ENCODE measurements at places on chromosomes 1 and 21.
A peak's percentile ranks its signal among the peaks of the same experiment; 100 is the strongest.

DNA sequence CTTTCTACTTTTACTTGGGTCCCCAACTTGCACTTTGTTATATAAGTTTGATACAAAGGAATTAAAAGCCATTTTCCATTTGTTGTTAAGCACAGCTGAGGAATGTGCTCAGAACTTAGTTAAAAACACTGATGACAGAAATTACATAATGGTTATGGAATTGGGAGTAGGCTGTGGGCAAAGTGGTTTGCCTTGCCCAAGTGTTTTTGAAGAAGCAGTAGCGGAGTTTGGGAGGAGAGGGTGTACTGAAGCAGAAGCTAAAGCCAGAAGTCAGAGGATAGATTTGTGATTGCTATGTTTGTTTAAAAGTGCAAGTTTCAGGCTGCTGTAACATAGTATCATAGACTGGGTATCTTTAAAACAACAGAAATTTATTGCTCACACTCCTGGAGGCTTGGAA is 391.8 kb downstream of the DUSP10 start:
- DNase-seq: no peak

- no peak for DNase-seq
These were observed 33.9 kb downstream of the SPSB1 start for GRCh38 chr1:9326596-9326995.

DNA sequence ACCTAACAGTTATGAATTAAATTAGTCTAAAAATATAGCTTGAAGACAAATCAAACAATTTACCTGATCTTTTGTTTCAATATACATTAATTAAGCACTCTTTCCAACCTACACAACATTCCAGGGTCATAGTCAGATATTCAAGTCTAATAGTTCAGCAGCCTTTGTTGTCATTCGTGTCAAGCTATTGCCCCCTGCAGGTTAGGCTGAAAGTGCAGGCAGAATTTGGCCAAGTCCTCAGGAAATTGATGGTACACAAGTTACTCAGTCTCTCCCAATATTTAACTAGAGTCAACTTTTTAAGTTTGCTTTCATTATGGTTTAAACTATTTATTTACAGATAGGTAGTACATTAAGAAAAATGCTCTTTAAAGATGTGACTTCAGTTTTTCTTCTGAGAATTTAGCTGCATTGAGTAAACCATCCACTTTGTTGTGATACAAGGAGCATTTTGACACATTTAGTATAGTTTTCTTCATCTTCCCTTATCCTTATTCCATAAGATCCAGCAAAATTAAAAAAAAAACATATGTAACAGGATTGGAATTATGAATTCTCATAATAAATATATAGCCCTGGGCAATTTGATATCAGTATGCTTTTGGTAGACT is 130.3 kb upstream of the DPYD start:
- DNase-seq: peak; percentile 43

DNA sequence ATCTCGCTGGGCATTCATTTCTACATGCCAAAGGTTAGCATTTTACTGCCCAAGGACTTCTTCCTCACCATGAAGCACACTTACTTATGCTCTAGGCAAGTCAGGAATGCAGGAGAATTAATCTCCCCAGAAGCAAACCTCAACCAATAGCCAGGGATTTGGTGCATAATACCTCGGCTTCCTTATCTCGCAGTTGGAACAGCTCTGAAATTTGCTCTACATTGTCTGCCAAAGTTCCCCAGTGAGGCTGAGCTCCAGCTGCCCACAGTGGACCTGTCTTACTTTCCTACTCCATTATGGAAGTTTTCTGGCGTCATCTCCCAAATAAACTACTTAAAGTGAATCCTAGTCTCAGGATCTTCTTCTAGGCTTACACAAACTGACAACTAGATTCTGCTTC is 57.6 kb upstream of the PPM1J start:
- no peak for DNase-seq

DNA sequence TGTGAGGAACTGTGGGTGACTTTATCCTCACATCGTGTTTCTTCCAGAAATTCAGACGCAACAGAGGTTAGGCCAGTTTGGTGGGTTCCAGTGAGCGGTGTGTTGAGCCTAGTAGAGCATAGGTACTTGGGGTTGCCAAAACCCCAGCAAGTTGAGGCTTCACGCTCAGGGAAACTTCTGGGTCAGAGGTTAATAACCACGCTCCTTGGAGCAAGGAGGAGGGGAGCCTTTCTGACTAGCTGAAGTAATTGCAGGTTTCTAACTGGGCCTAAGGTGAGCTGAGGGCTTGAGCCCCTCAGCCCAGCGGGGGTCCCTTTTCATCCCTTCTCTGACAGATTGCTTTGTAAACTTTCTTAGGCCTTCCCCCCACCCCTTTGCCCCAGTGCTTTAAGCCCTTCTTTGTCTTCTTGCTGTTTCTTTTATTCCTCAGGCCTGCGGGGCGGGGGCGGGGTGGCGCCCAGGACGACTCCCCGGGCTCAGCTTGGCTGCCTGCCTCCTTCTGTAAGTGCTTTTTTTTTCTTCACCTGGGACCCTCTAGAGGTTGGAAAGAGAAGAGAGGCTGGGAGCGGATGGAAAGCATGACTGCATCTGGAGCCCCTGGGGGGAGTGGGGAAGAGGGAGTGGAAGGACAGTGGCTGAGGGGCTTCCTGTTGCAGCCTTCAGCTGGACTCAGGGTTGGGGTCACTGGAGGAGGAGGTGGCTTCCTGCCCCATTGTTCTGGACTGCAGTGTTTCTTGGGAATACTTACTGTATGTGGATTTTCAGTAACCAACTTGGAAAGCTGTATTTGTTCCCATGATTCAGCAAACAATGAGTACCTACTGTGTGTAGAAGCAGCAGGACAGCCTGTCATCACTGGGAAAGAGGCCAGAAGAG is 1.3 kb upstream of the ZNF436 start:
- DNase-seq: no peak

- no peak for DNase-seq
These were observed 91.0 kb upstream of the KCNA3 start for GRCh38 chr1:110765640-110766335.

GRCh38 chr1:33637846-33638440 is 165.5 kb downstream of the ZSCAN20 start:
- no peak for DNase-seq

DNA sequence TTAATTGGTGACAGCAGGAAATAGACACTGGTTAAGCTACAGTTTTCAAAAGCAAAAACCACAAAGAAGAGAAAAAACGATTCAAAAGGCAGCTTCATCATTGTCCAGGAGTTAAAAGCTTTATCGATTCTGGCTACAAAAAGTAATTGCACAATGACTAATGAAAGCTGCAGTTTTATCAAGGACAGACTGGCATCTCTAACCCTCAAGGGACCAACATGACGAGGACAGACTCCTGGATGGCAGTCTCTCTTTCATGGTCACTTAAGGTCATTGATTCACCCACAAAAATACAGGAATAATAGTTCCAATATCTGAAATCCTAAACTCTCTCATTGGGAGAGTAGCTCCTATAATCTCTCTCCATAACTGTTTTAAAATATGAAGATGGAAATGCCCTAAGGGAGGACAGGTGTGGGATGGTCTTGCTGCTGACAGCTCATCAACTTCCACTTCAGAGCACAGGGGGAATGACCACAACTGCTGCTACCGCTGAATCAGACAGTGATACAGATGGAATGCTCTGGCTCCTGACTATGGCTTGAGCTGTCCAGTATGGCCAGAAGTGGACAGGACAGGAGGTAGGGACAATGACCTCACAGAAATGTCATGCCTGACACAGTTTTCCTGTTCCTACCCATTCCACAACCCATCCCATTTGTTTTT is 17.4 kb upstream of the CPLANE2 start:
- no peak for DNase-seq

GRCh38 chr1:213381572-213382084 is 330.6 kb downstream of the RPS6KC1 start:
- no peak for DNase-seq

DNA sequence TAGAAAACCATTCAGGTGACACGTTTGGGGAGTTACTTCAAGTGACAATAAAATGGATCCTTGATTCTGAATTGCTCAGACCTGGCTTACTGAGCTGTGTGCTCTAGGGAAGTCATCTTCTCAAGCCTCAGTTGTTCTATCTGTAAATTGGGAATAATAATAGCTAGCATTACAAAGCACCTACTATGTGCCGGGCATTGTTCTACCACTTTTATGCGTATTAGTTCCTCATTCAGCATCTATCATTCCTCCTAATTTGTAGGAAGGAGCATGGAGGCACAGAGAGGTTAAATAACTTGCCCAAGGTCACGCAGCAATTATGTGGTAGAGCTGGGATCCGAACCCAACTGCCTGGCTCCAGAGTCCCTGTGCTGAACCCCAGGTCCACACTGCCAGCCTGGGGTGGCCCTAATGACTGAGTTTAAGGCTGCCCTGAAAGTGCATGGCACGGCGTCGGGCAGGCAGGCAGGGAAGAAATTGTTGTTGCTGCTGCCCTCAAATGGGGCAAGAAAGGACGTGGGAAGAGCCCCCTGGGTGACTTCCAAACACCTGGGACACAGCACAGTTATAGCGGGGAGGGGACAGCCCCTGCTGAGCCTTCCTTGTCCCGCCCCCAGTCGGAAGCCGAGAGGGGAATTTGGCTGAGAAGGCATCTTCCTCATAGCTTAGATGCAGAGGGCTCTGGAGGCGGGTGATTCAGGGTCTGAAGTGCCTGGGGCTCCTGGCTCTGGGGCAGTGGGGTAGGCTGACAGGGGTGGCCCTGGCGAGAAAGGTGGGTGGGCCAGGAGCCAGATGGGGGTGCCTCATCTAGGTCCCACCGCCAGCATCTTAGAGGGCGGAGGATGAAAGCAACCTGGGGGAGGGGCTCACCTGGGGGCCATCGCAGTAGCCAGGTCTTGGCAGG is 86.5 kb upstream of the IFFO2 start:
- DNase-seq: no peak

- DNase-seq: no peak
These were observed 133.9 kb upstream of the IVNS1ABP start for GRCh38 chr1:185450917-185451316.

DNA sequence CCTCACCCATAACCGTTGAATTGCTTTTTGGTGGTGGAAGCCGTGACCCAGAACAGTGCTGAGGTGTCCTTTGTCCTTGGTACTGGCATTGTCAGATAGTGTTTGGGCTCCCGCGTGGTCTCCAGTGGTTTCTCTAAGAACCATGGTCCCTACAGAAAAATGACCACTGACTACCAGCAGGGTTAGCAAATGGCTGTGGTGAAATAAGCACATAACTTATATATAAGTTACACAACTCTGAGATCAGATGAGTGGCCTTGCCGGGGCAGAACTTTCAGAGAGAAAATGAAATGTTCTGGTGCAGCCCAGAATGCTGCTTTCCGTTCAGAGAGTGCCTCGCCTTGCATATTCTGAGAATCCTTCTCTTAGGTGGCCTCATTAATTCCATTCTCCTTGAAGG is 5.0 kb downstream of the SLC37A1 start:
- no peak for DNase-seq

- DNase-seq: no peak
These were observed 10.5 kb upstream of the LAX1 start for GRCh38 chr1:203754455-203754864.

GRCh38 chr1:22691031-22691753 is 19.4 kb upstream of the EPHB2 start:
- DNase-seq: no peak

- DNase-seq: no peak
These were observed 43.0 kb downstream of the LHX4 start for GRCh38 chr1:180273066-180273465.

GRCh38 chr1:205907794-205908193 is 35.5 kb downstream of the SLC26A9 start:
- DNase-seq: no peak

DNA sequence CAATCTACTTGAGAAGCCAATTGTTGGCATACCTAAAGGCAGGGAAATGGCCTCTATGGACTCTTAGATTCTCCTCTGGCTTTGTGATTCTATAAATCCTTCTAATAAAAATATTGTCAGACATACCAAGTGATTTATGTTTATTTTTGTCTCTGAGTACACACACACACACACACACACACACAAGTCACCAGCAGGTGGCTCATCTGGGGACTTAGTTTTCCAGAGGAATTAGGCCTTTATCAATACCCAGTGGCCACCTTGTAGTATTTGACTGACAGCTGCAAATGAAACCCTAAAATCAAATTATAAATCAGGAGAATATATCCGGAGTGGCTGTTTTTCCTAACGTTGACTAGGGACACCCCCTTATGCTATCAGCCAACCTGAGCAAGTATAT is 258.5 kb downstream of the BRINP2 start:
- DNase-seq: no peak
